ENCODE measurements at places on chromosomes 3 and 15. TPM values are rescaled to one million over a fixed set of nuclear protein-coding genes. Genes with fewer than 3 reads are reported as not detected.

The MYO5C gene
- total RNA-seq, result not detected

The CYP1A2 gene
- total RNA-seq, result 0.23 TPM

The ANKRD34C gene
- total RNA-seq, result not detected

The ROBO2 gene
- total RNA-seq, result not detected

The FOXP1 gene
- 14.4 TPM for total RNA-seq

The SKOR1 gene
- total RNA-seq, result not detected

The ALAS1 gene
- total RNA-seq, result 33.7 TPM

The VGLL3 gene
- 11.7 TPM for total RNA-seq

The SMCO1 gene
- not detected for total RNA-seq

The GOLGA8G gene
- not detected for total RNA-seq

The STXBP5L gene
- not detected for total RNA-seq

The TM4SF4 gene
- not detected for total RNA-seq

The MEIS2 gene
- 3.1 TPM for total RNA-seq

The CGNL1 gene
- not detected for total RNA-seq

The CADPS gene
- total RNA-seq, result 0.07 TPM

The GXYLT2 gene
- 0.89 TPM for total RNA-seq

The SGO1 gene
- total RNA-seq, result 10.6 TPM

The NR1I2 gene
- total RNA-seq, result not detected

The OXSM gene
- total RNA-seq, result 23.2 TPM

The ALG1L2 gene
- not detected for total RNA-seq

The HES1 gene
- 17.7 TPM for total RNA-seq

The SLC9C1 gene
- total RNA-seq, result not detected

The BUB1B gene
- 55.0 TPM for total RNA-seq

The AP3B2 gene
- not detected for total RNA-seq

The TEX9 gene
- not detected for total RNA-seq

The DAZL gene
- not detected for total RNA-seq

The USP4 gene
- total RNA-seq, result 30.3 TPM

The CDHR4 gene
- total RNA-seq, result 0.10 TPM

The ZBTB20 gene
- 0.54 TPM for total RNA-seq

The PLCB2 gene
- not detected for total RNA-seq

The TPRG1 gene
- 0.16 TPM for total RNA-seq

The KCNAB1 gene
- total RNA-seq, result not detected

The PLIN1 gene
- total RNA-seq, result 0.17 TPM

The THBS1 gene
- total RNA-seq, result 364 TPM

The DUOXA2 gene
- not detected for total RNA-seq

The RHOV gene
- total RNA-seq, result 0.49 TPM

The SLC12A1 gene
- total RNA-seq, result not detected

The GOLGA8N gene
- total RNA-seq, result 0.69 TPM

The AADAC gene
- not detected for total RNA-seq

The DLEC1 gene
- total RNA-seq, result not detected

The CALML4 gene
- total RNA-seq, result 0.82 TPM

The GABRA5 gene
- 0.49 TPM for total RNA-seq

The RTF1 gene
- 25.1 TPM for total RNA-seq

The AGBL1 gene
- total RNA-seq, result not detected

The LARP6 gene
- total RNA-seq, result 62.8 TPM

The ACTR8 gene
- total RNA-seq, result 13.5 TPM

The TMEM158 gene
- total RNA-seq, result 17.0 TPM

The TGM5 gene
- not detected for total RNA-seq

The PSTPIP1 gene
- not detected for total RNA-seq

The CCR8 gene
- not detected for total RNA-seq

The C2CD4A gene
- not detected for total RNA-seq

The GOLGA8S gene
- not detected for total RNA-seq

The UQCC5 gene
- not detected for total RNA-seq

The TRH gene
- total RNA-seq, result not detected

The TMC3 gene
- total RNA-seq, result not detected

The GOLGA8F gene
- total RNA-seq, result 0.30 TPM

The POLG gene
- 37.3 TPM for total RNA-seq

All from MG63 (cell line).